Naive B cell (primary cell): ENCODE measurements at places on chromosomes 3 and 15.

- H3K27ac ChIP-seq, result no peak overlapping the region
- peaks cover under 1% of the 10 kb centered on the region for H3K27me3 ChIP-seq
- peaks cover 15% of the 10 kb centered on the region for H3K4me1 ChIP-seq
- DNase-seq, result no peak
Observed at GRCh38 chr3:130839813-130840212, 54.1 kb upstream of the ATP2C1 start.

DNA sequence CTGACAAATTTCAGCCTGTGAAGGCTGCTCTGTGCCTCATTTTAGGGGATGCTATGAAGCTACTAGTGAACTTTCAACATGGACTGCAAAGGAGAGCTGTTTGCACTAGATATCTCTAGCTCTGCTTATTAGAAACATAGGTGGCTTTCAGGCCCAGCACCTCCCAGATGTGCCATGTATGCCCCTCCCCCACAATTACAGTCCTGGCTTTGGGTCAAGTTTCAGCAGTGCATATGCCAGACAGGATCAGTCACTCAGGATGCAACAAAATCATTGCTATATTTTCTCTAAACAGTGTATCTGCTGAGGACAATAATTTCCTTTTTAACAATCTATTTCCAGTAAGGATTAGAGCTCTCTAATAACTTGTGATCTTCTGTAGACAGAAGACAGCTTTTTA is 178.8 kb upstream of the STAC start:
- no peaks in the 10 kb centered on the region for H3K4me1 ChIP-seq
- H3K27ac ChIP-seq, result no peak overlapping the region
- no peak for DNase-seq
- peaks cover 6% of the 10 kb centered on the region for H3K27me3 ChIP-seq
- no peaks in the 10 kb centered on the region for H3K36me3 ChIP-seq

- peaks cover 12% of the 10 kb centered on the region for H3K36me3 ChIP-seq
- H3K27ac ChIP-seq, result peak overlapping the region; percentile 31
- H3K4me3 ChIP-seq, result no peak overlapping the region
- no peak for DNase-seq
- peaks cover 32% of the 10 kb centered on the region for H3K4me1 ChIP-seq
- H3K27me3 ChIP-seq, result no peaks in the 10 kb centered on the region
Observed at GRCh38 chr3:151248772-151249337, 29.5 kb downstream of the P2RY14 start.

DNA sequence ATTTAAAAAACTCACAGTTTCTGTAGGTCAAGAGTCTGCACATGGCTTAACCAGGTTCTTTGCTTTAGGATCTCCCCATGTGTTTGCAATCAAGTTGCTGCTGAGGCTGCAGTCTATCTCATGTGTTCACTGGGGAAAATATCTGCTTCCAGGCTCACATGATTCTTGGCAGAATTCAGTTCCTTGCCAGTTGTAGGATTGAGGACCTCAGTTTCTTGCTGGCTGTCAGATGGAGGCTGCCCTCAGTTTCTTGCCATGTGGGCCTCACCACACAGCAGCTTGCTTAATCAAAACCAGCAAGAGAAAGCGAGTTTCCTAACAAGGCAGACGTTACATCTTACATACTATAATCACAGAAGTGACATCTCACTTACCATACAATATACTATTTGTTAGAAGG is 10.0 kb upstream of the TBC1D5 start:
- H3K4me1 ChIP-seq, result peaks cover 25% of the 10 kb centered on the region
- no peak for DNase-seq
- no peaks in the 10 kb centered on the region for H3K36me3 ChIP-seq
- no peak overlapping the region for H3K27ac ChIP-seq

DNA sequence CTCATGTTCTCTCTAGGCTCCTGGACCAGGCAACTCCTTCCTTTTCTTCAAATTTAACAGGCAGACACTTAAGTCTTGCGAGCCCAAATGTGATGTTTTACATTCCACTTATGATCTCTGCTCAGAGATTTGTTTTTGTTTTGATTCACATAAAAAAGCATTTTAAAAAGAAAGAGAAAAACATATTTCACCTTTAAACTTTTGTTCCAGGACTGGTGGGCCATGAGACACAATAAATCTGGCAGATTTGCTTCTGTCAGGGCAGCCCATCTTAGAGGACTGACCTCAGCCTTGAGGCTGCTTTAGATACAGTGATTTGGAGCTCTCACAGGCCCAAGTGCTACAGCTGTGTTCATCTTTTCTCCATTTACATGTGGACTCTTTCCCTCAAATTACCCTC is 52.0 kb downstream of the CMSS1 start:
- H3K27ac ChIP-seq, result no peak overlapping the region
- H3K27me3 ChIP-seq, result no peaks in the 10 kb centered on the region
- no peaks in the 10 kb centered on the region for H3K36me3 ChIP-seq
- H3K4me3 ChIP-seq, result no peak overlapping the region

GRCh38 chr15:67025719-67026609 is 39.4 kb upstream of the SMAD3 start:
- H3K36me3 ChIP-seq, result peaks cover 6% of the 10 kb centered on the region
- DNase-seq, result peak; percentile 40
- H3K4me1 ChIP-seq, result peaks cover 9% of the 10 kb centered on the region

- H3K36me3 ChIP-seq, result peaks cover 4% of the 10 kb centered on the region
- no peaks in the 10 kb centered on the region for H3K4me1 ChIP-seq
- DNase-seq, result no peak
- H3K27ac ChIP-seq, result no peak overlapping the region
- H3K4me3 ChIP-seq, result no peak overlapping the region
Observed at GRCh38 chr3:122151480-122151879, 32.0 kb upstream of the CASR start.

- H3K4me1 ChIP-seq, result peaks cover 2% of the 10 kb centered on the region
- H3K27me3 ChIP-seq, result no peaks in the 10 kb centered on the region
- no peak overlapping the region for H3K4me3 ChIP-seq
- DNase-seq, result no peak
- H3K27ac ChIP-seq, result no peak overlapping the region
Observed at GRCh38 chr3:102006812-102007485, 157.6 kb downstream of the NFKBIZ start.

GRCh38 chr3:13011573-13012220 is 61.5 kb downstream of the IQSEC1 start:
- peak; percentile 93 for DNase-seq
- peaks cover 72% of the 10 kb centered on the region for H3K4me1 ChIP-seq
- no peaks in the 10 kb centered on the region for H3K27me3 ChIP-seq
- H3K4me3 ChIP-seq, result peak overlapping the region; percentile 91
- H3K36me3 ChIP-seq, result peaks cover 4% of the 10 kb centered on the region
- H3K27ac ChIP-seq, result peak overlapping the region; percentile 100

DNA sequence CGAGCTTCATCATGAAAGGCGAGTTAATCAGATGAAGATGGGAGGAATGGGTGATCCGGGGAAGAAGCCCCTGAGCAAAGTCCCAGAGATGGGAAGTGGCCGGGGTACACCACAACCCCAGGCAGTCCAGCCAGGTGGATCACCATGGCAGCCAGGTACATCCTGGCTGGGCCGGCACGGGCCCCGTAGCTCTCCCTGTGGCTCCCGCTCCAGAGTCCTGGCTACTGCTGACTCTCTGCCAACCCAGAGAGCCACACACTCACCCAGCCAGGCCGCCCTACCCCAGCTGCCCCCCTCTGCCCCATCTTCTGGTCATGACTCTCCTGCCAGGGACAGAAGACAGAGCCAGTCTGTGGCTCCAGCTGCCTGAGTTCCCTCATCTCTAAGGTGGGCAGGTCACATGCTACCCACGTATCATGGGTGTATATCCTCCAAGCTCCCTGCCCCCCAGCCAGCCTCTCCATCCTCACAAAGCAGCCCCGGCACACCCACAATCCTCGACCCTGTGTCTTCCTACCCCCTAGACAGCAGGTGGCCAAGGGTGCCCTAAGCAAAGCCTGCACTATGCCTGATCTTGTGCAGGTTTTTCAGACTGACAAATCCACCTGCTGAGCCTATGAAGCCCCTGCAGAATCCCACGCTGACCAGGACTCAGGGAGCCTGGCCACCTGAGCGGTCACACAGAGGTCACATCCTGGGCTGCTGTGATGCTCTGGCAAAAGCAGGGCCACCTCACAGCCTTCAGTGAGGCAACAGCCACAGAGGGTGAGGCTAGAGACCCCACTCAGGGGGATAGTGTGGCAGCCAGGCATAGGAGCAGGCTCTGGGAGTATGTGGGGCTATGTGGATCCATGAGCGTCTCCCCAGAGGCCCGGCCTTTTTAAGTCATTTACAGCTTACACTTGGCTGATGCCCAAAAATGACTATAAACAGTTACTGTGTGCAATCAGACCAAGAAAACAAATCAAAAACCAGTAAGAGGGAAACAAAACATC is 13.2 kb downstream of the XXYLT1 start:
- H3K4me1 ChIP-seq, result peaks cover 14% of the 10 kb centered on the region
- peak overlapping the region; percentile 97 for H3K27ac ChIP-seq
- H3K27me3 ChIP-seq, result no peaks in the 10 kb centered on the region
- H3K4me3 ChIP-seq, result no peak overlapping the region
- DNase-seq, result no peak
- H3K36me3 ChIP-seq, result no peaks in the 10 kb centered on the region

DNA sequence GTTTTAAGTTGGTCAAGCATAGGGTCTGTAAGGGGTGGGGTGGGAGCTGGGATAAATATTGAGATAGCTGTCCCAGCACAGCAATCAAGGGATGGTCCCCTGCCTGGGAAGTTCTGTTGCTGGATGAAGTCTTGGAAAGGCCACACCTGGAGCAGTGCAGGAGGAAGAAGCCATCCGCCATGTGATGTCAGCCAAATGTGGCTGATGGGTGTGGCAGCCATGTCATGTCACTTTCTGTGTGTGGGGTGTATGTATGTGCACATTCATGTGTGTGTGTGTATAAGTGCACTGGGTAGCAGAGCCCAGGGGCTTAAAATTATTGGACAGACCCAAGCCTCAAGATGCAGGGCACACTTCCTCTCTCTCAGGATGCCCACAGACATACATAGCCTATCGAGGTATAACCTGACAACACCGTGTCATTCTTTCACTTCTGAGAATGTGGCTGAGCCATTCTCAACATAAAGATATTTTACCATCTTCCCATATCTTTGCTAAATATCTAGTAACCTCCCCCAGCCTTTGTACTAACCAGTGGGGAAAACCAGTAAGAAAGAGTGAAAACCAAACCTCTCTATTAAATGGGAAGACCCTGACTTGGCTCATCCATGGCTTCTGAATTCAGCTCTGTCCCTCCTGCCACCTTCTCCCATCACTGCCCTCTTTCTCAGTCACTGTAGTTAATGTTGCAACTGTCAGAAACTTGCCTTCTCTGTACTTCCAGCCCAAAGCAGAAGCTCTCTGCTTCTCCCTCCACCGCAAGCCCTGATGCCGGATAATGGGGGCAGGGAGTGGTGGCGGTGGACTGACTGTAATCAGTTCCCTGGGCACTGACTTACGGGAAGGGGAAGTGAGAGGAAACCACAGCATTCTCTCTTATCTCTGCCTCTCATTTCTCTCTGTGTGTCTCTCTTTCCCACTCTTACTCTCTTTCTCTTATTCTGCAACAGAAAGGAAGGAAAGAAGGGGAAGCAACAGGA is 11.2 kb downstream of the TNFSF10 start:
- H3K4me3 ChIP-seq, result peak overlapping the region; percentile 85
- H3K27ac ChIP-seq, result peak overlapping the region; percentile 94
- peak; percentile 48 for DNase-seq
- peaks cover 57% of the 10 kb centered on the region for H3K4me1 ChIP-seq
- peaks cover 49% of the 10 kb centered on the region for H3K36me3 ChIP-seq

DNA sequence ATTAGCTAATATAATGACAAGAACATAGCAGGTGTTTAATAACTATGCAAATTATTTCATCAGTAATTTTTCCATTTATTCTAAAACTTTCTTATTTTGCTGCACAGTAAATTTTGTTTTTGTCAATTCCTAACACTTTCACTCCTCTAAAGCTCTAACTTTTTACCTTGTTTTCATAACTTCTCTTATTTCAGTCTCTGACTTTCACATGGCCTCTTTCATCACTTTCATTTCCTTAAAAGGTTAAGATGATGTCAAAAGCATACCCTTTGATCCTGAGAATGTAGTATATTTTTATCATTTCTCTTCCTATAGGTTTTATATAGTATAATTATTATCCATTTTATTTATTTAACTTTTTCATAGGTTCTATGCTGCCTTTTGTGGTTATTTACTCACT is 1325.8 kb upstream of the ALCAM start:
- H3K4me1 ChIP-seq, result no peaks in the 10 kb centered on the region
- H3K27ac ChIP-seq, result no peak overlapping the region
- H3K27me3 ChIP-seq, result no peaks in the 10 kb centered on the region
- no peaks in the 10 kb centered on the region for H3K36me3 ChIP-seq
- no peak for DNase-seq

GRCh38 chr15:79970181-79970580 is 815 bp downstream of the BCL2A1 start:
- no peak for DNase-seq
- no peaks in the 10 kb centered on the region for H3K27me3 ChIP-seq
